ENCODE measurements at places on chromosomes 5 and 9.

- no peak for DNase-seq
These were observed 89.6 kb downstream of the SPRY4 start for GRCh38 chr5:142235050-142235797.

DNA sequence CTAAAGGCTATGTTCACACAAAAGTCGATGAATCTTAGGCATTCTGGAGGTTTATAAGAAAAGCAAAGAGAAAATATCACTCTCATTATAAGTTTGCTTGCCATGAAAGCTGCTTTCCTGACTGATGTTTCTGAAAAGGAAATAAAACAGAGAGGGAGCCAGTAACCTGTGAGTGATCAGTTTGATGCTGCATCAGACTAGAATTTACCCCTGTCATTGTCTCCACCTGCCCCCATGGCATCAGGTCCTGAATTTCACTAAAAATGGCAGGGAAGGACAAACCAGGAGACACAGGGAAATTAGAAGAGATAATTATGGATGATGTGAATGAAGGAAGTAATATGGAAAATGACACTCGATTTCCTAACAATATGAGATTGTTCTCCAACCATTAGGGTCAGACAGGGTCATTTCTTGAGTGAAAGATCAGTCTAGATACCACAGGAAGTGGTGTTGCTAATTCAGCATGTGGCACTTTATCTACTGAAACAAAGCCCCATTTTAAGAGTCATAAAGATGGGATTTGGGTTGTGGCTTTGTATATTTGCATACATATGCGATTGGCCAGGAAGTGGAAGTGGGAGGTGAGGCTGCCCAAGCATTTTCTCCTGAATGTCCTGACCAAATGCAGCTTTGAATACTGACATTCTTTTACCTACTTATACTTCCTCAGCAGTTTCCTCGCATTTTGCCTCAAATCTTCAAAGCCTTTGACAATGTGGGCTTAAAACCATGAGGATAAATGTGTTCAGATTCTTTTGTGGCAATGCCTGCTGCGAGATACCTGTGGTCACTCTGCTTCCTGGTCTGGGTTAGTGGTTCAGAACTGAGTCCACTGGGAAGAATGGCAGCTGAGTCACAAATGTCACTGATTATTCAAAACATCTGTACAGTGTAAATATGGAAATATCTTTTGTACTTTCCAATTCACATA lies 29.7 kb downstream of the MEGF10 start:
- no peak for DNase-seq

GRCh38 chr5:10461904-10462555 lies 20.4 kb downstream of the ROPN1L start:
- DNase-seq, result no peak

DNA sequence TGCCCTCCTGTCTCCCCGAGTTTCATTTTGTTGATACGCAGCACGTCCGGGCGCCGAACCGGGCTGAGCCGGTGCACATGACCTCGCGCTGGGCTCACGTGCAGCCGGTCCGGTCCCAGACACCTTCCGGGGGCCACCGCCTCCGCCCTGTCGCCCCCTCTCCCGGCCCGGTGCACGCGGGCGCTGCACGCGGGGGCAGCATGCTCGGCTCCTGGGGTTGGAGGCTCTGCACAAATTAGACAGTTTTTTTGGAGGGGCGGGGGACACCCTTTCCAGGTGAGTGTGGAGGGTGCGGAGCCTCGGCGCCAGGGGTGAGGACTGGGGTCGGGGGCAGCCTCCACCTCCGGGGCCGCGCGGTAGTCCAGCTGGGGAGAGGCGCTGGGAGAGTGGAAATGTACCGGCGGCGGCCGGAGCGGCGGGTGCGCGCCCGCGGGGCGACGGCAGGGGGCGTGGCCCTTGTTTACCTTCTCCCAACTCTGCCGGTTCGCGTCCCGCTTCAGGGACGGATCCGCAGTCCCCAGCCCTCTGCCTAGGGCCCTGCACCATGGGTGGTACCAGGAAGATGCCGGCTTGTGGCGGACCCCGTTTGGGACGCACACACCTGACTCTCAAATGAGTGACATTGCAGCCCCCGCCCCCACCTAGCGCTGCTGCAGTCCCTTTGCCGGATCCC lies 1.1 kb downstream of the JADE2 start:
- DNase-seq, result peak; percentile 73

DNA sequence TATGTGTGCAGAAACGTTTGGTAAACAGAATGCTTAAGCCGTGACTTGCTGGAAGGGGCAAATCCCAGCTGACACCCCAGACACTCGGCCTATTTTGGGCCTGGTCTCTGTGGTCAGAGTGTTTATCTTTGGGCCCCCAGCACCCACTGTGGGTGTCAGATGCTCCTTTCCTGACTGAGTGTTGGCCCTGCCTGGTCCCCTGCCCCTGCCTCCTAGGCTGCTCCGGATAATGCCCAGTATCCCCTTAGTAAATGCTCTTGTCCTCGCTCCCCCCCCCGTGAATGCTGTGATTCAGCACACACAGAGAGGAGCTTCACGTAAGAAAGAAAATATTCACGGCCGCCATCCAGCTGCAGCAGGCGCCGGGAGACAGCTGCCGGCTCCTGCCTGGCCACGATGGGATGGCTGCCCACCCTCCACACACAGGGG lies 11.3 kb upstream of the ANGPTL2 start:
- DNase-seq, result peak; percentile 70

GRCh38 chr9:14616188-14616982 lies 76.8 kb downstream of the ZDHHC21 start:
- no peak for DNase-seq

DNA sequence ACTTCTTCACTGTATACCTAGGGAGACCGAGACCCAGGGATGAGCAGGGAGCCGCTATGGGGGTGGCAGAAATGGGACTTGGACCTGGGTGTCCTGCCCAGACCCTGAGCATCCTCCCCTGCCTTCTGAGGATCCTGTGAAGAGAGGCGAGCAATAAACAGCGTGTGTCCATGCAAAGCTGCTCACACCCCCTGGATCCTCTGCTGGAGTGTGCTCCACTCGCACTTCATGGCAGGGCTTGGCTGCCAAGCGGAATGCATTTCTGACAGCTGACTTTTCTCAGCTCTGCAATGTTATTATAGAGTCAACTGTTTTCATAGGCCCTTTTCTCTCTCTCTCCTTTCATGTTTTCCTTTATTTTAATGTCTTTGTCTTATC lies 31.0 kb upstream of the ALDH1B1 start:
- no peak for DNase-seq

- DNase-seq, result no peak
These were observed at the start of gene GPRIN1 for GRCh38 chr5:176609724-176610434. Gene GPRIN1, minus strand, starts transcription at chr5:176610156. Its CDS starts 10,322 bp downstream, at chr5:176599834.

- DNase-seq, result no peak
These were observed 205.2 kb upstream of the MAP3K1 start for GRCh38 chr5:56610093-56610698.

DNA sequence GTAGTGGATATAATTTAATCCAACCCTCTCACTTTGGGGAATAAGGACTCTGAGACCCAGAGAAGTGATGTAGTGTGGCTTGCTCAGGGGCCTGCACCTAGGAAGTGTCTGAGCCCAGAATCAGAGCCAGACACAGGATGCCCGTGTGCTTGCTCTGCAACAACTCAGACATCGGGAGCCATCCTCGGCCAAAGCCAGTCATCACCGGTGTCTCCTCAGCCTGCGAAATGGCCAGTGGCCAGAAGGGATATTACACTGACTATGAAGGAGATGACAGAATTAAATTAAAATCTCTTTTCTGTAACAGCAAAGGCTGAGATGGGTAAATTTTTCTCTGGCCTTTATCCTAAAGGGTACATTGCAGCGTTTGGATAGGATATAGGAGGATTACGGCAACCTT lies 102.9 kb downstream of the MARCHF11 start:
- no peak for DNase-seq

GRCh38 chr9:136544964-136545691 lies 720 bp downstream of the NOTCH1 start:
- no peak for DNase-seq

- no peak for DNase-seq
These were observed 96.0 kb upstream of the SLC28A3 start for GRCh38 chr9:84436386-84437109.

DNA sequence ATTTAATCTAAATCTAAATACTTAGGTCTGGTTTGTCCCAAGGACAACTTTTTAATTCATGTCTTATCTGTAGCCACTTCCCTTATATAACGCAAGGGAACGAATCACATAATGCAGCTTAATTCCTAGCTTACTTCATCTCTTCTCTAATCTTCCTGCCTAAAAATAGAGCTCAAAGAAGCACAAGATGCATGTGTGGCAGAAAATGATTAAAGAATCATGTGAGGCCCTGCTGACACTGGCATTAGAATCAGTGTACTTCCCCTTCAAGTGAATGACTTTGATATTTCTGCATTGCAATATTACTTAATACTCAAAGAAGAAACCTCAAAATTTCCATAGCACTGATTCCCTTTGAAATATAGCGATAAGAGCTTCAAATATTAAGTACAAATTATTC lies 317.9 kb upstream of the FTMT start:
- DNase-seq, result no peak

- DNase-seq, result no peak
These were observed 3.3 kb downstream of the ANKRD34B start for GRCh38 chr5:80566711-80567259.

DNA sequence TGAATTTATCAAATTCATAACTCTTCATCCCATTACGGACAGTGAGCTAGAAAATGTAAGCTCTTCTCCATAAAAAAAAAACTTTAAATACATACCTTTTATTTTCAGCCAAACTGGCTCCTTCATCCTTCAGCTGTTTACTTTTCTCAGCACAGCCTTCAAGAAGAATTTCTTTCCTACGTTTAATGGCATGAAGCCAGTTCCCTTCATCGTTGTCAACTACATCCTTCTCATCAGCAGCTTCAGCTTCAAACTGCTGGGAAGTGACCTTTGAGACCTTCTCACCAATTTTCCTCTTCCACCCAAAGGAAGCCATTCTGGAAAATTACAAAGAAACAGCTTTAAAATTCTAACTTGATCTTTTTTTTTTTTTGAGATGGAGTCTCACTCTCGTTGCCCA lies 9.1 kb downstream of the TTC33 start:
- no peak for DNase-seq

GRCh38 chr9:121718084-121718483 lies 66.7 kb downstream of the DAB2IP start:
- peak; percentile 24 for DNase-seq

GRCh38 chr5:36052538-36052937 lies 14.1 kb downstream of the UGT3A2 start:
- DNase-seq, result no peak

GRCh38 chr5:161602736-161603135 lies 56.2 kb upstream of the GABRB2 start:
- no peak for DNase-seq

GRCh38 chr9:91098203-91098850 lies 263.4 kb downstream of the AUH start:
- no peak for DNase-seq

DNA sequence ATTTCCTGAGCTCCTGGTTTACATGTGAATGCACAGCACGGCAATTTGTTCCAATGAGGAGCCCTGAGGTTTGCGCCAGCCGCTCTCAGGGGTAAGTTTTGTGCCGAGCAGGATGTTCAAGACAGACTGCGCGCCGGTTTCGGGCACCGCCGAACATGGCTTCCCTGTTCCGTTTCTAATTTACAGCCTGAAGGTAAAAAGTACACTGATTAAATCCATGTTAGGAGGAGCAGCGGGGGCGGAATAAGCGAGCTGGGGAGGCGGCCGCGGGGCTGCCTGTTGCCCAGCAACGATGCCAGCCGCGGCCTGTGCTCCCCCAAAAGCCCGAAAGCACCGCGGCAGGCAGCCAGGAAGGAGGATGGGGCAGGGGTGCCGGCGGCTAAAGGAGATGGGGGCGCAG lies 6.4 kb downstream of the SOWAHA start:
- DNase-seq, result no peak

GRCh38 chr5:96627792-96628398 lies 34.3 kb upstream of the CAST start:
- no peak for DNase-seq

DNA sequence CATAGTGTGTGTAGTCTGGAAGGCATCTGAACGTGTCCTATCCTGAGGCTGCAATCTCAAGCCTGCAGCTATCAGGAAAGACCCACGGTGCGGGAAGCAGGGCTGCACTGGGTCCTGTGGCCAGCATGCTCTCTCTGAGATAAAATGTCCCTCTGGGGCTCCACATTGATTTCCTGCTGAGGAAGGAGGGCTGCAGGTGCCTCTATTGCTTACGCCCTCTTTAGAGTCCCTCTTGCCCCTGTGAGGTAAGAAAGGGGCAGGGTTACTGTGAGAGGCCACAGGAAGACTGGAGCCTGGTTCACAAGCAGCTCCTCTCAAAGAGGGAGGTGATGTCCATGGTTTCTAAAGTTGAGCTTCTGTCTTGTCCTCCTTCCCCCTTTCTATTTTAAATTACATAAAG lies 299.9 kb upstream of the RFX3 start:
- no peak for DNase-seq

DNA sequence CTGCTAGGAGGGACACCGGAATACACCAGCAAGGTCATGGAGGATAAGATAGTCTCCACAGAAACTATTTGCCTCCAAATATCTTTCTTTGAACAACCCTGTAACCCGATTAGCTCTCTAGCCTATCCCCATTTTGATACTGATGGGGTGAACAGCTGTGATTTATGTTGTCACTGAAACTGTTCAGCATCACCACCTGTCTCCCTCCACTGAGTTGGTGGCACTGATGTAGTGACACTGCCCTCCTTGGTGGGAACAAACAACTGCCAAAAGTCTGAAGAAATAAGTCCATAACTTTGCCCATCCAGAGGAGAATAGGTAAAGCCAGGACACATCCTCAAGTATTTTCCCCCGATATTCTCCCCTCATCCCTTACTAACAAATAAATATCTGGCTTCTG lies 24.3 kb upstream of the KCNV2 start:
- DNase-seq, result no peak

- no peak for DNase-seq
These were observed 7.9 kb downstream of the PPP1R26 start for GRCh38 chr9:135487281-135488012.

- DNase-seq, result no peak
These were observed 128.5 kb upstream of the FAM174A start for GRCh38 chr5:100406640-100407039.

GRCh38 chr5:7828269-7828668 lies 22.7 kb downstream of the CFAP90 start:
- DNase-seq, result no peak

GRCh38 chr9:124877021-124877782 lies 15.3 kb downstream of the ARPC5L start:
- DNase-seq, result no peak

- DNase-seq, result no peak
These were observed 430.6 kb downstream of the ZNF608 start for GRCh38 chr5:124315741-124316415.

GRCh38 chr5:142404046-142404477 lies 79.2 kb upstream of the SPRY4 start:
- DNase-seq, result no peak

DNA sequence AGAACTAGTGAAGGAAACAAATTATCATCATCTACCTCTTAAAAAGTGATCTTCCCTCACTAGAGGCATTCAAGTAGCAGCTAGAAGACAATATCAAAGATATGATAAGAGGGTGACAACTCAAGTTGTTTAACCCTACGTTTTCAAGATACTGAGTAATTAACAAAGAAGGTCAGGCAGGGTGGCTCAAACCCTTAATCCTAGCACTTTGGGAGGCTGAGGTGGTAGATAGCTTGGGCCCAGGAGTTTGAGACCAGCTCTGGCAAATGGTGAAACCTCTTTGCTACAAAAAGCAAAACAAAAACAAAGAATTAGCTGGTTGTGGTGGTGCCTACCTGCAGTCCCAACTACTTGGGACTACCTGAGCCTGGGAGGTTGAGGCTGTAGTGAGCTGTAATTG lies 408.2 kb upstream of the TUSC1 start:
- DNase-seq, result no peak
